ENCODE measurements at places on chromosomes 6 and 20. TPM values are rescaled to one million over a fixed set of nuclear protein-coding genes. Genes with fewer than 3 reads are reported as not detected.

DNA sequence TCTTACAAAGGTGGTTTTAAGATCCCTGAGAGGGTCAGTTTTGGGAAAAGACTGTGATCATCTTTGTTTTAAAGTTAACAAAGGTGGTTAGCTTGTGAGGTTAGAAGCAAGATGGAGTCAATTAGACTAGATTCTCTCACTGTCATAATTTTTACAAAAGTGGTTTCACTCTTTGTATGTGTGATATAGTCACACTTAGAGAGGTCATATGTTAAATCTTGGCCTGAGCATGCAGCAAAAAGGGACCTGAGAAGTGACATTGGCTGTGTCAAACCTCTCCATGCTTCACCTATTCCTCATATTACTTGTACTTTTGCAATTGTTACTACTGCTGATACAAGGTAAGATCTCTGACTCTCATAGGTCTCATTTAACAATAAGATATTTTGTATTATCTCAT lies 368.0 kb downstream of the TBC1D32 start:
- H3K27me3 ChIP-seq, result no peaks in the 10 kb centered on the region
- no peaks in the 10 kb centered on the region for H3K36me3 ChIP-seq
- no peaks in the 10 kb centered on the region for H3K4me1 ChIP-seq
- no peak overlapping the region for H3K4me3 ChIP-seq

The PLEKHG1 gene
- 7.8 TPM for total RNA-seq

The ERVFRD-1 gene
- total RNA-seq, result not detected

DNA sequence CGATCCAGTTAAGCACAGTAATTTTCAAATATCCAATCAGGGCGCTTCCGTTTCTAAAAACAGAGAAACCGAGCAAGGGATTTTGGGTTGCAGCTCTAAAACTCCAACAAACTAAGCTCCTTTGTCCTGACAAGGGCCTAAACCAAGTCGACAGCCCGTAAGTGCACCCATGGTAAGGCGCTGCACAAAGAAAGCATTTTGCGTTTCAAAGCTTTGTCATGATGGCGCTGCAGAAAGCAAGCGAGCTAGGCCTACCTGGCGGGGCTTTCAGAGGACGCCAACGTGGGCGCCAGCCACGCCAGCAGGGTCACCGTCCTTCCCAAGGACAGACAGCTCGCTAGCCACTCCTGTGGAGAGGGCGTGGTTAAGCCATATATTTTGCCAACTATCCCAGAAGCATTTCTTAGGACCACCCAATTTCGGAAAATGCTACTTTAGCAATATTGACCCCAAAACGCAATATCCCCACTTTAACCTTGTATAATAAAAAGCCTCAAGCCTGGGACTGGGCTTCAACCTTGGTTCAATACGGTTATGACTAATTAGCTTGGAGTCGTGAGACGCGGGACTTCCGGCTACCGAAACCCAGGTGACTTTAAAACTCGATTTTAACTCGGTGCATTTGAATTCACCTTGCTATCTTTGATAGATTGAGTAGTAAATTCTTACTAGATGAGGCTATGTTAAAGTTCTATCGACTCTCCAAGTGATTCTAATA lies 53.8 kb downstream of the TRIM38 start:
- H3K36me3 ChIP-seq, result peaks cover 16% of the 10 kb centered on the region
- H3K27ac ChIP-seq, result peak overlapping the region; percentile 90
- ATAC-seq, result no peak
- H3K27me3 ChIP-seq, result no peaks in the 10 kb centered on the region

DNA sequence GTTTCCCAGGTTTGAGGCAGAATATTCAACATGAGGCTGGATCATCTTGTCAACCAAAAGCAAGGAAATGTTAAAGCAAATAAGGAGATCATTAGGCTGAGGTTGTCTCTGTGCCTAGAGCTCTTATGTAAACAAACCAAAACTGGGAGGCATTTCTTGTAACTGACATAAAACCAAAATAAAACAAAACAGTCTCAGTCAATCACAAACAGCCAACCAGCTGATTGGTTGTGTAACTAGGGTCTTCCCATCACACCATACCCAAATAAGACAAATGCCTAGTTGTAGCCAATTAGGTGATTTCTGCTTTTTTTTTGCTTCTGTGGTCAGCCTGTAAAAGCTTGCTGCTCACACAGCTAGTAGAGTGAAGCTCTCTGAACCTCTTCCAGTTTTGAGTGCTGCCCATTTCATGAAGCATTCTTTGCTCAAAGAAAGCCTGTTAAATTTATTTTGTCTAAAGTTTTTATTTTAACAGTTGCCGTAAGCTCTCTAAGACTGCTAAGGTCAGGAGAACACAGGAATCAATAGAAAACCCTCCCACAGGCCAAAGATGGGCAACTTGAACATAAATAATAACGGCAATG lies 8.9 kb upstream of the FITM2 start:
- H3K36me3 ChIP-seq, result no peaks in the 10 kb centered on the region
- no peak for ATAC-seq
- H3K27ac ChIP-seq, result no peak overlapping the region
- H3K4me1 ChIP-seq, result no peaks in the 10 kb centered on the region
- peaks cover 6% of the 10 kb centered on the region for H3K27me3 ChIP-seq

GRCh38 chr6:14313248-14313647 lies 195.7 kb downstream of the CD83 start:
- no peaks in the 10 kb centered on the region for H3K4me1 ChIP-seq
- no peak for ATAC-seq
- H3K27me3 ChIP-seq, result no peaks in the 10 kb centered on the region
